Stomach (tissue), 19 donors: ENCODE measurements at places on chromosomes 6 and 20.

- no peak for DNase-seq
These were observed 21.8 kb upstream of the BTBD3 start for GRCh38 chr20:11895861-11896387.

- DNase-seq: no peak
These were observed 10.1 kb downstream of the PPP1R3G start for GRCh38 chr6:5095236-5095635.

DNA sequence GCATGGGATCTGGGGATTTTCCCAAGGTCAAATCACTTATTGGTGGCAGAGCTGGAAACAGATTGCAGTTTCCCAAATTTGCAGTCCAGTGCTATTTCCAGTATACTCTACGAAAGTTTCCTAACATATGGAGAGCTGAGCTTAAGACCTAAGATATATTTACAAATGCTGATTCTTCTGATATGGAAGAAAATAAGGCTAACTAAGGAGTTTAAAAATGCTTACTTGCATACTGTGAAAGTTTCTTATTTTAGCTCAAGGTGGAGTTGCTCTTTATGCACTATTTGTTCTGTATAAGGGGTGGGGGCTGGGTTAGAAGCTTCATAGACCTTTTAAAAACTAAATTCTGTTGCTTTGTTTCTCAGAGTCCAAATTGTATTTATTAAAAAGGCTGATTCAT, 7.5 kb downstream of the CD109 start:
- no peak for DNase-seq

DNA sequence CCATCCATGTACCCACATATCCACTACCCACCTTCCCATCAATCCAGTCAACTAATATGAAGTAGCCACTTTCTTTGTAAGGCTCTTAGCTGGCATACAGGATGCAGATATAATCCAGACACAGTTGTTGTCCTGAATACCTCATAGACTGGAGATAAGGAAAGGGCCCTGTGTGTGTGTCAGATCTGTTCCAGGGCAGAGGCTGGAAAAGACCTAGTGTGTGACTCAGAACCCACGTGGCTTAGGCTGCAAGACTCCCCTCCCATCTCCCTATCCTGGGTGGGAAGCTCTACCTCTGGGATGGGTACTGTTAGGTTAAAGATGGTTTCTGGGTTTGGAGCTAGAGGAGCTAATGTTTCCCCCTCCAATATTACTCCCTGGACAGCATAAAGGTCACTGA, 3.6 kb downstream of the BPIFA1 start:
- DNase-seq: no peak

DNA sequence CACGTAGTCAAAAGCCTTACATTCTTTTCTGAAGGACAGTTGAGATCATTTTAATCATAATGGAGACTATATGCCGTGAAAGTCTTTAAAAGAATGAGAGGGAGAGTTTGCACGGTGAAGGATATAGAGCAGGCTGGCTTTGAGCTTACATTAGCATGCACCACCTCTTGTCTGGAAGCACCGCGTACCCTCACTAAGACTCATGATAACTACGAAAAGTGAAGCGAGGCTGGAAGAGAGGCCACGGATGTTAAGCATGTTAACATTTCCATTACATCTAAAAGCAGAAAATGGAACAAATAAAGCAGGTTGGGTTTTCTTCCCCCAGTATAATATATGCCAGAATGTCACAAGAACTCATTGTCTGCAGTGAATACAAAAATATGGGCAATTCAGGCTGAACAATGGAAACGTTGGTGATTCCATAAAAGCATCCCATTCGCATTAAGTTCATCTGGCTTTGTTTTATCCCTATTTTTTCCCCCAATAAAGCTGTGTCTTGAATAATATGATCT, 40.6 kb upstream of the NKX2-2 start:
- no peak for DNase-seq

- no peak for DNase-seq
These were observed 203.9 kb downstream of the PREX1 start for GRCh38 chr20:48623906-48624265.

DNA sequence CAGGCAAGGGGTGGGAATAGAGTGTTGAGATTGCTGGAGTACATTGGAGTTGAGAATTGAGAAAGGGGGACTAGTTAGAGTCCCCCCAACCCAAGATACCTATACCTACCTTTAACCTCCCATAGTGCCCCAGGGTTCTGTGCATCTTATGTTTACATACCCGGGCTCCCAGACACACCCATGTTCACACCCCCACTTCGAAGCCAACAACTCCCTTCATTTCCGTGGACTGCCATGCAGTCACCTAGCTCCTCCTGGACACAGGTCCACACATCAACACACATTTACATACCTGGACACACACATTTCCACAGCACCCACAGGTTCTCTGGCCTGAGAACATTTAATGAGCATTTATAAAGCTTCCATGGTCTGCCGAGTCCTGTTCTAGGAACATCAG, 5.1 kb downstream of the TMEM63B start:
- DNase-seq: peak; percentile 47

DNA sequence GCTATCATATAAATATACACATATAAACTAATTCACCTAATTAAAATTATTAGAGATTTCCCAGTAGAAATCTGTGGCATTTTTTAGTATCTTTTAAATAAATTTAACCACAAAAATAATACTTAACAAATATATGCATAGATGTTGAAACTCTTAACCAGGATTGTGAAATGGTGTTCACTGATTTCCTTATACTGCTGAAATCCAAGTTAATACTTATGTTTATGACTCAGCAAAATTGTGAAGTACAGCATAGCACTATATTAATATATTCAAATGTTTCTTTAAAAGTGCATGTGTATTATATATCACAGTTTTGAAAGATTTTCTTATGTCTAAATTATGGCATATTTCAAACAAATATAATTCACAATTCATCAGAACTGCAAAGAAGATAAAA, 328.2 kb upstream of the MANEA start:
- no peak for DNase-seq

- DNase-seq: no peak
These were observed 59.3 kb upstream of the JAG1 start for GRCh38 chr20:10733122-10733521.

DNA sequence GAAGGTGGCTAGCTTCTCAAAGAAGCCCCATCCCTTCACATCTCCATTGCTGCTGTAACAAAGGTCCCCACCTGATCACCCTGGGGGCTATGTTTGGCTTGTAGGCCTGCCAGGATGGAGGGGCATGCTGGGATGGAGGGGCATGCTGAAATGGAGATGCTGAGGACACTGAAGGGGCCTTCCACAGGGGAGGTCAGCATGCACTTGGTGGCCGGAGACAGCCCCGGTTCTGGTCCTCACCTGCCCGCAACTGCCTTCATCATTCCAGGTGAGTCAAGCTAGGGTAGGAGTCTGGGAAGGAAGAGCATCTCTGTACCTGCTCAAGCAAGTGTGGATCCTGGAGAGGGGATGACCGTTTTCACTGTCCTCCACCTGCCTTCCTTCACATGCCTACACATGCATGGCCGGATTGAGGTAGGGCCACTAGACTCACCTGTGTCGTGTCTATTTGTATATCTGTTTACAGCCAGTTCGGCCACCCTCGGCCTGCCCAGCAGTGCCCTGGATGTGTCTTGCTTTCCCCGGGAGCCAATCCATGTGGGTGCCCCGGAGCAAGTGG, 6.0 kb downstream of the L3MBTL1 start:
- DNase-seq: no peak

GRCh38 chr6:31394381-31394780, 9.0 kb upstream of the MICA start:
- no peak for DNase-seq

- DNase-seq: no peak
These were observed 20.4 kb upstream of the SIRPD start for GRCh38 chr20:1577906-1578305.

DNA sequence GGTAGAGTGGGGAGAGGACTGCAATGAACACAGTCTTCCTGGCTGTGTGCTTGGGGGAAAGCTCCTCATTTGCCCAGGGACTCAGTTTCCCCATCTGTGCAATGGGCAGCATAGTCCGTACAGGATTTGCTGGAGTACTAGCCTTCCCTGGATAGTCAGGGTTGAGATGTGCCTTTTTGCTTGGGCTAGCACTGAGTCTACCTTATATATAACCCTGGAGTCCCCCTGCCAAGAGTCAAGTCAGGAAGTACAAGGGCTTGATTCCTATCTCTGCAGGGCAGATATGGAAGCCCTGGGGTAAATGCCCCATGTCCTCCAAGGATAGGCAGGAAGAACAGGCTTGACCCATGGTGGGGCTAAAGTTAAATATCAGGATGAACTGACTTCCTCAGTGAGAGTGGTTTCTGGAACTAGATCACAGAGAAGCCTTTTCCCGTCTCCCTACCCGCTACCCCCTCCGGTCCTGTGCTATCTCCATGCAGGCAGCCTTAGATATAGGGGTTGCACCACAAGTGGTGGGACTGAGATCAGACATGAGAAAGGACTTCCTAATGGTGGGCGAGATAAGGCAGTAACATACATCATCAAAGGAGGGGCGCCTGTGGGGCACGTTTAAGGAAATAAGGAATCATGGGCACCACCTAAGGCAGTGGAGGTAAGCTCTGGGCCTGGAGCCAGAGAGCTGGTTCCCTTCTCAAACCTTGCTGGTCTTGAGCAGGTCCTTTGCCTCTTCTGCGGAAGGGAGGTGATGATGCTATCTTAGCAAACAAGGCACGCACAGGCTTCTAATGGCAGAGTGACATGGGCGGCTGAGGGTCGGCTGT, 157.9 kb downstream of the MRPL14 start:
- DNase-seq: peak; percentile 20

DNA sequence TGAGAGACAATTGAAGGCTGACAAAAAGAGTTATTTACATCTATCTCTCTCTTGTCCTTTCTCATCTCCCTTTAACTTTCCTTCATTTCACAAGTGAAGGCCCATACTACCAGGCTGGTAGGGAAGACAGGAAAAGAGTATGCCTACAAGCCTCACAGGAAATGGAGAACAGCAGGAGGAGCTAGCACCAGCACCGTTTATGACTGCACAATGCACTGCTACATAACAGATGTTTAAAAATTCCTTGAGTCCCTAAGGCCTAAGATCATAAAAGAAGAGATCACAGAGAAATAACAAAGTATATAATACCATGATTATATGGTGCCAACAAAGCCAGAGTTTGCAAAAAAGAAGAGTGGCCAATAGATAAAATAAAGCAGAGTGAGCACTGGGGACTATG, 194.8 kb downstream of the UNC5CL start:
- DNase-seq: no peak
